Stomach (tissue), 19 donors: ENCODE measurements at places on chromosomes 7 and 10. TPM values are rescaled to one million over a fixed set of nuclear protein-coding genes. Genes with fewer than 3 reads are reported as not detected.

CLCN1 gene
- total RNA-seq: not detected

DNA sequence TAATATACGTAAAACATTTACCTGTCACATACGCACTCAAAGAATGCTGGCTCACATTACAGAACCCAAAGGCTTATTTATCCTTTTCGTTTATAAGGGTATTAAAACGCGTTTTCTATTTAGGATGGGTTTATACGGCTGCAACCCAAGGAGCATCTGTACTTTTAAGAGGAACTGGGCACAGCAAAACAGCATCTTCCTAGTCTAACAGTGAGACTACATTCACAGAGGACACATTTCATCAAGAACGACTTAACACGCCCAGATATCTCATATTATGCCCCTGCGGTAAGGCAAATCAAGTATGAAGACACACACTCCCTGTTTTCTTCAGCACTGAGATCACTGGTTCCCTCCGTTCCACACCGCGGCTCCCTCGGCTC is 533 bp upstream of the DMTF1 start:
- peak overlapping the region; percentile 98 for H3K27ac ChIP-seq
- H3K36me3 ChIP-seq: no peaks in the 10 kb centered on the region
- no peak for DNase-seq
- H3K27me3 ChIP-seq: no peaks in the 10 kb centered on the region
- H3K4me3 ChIP-seq: peak overlapping the region; percentile 74

- no peaks in the 10 kb centered on the region for H3K27me3 ChIP-seq
- H3K4me1 ChIP-seq: no peaks in the 10 kb centered on the region
- H3K4me3 ChIP-seq: no peak overlapping the region
These were observed 588.6 kb downstream of the PTPRN2 start for GRCh38 chr7:157998884-157999552.

CUL2 gene
- 11.6 TPM for total RNA-seq

DNA sequence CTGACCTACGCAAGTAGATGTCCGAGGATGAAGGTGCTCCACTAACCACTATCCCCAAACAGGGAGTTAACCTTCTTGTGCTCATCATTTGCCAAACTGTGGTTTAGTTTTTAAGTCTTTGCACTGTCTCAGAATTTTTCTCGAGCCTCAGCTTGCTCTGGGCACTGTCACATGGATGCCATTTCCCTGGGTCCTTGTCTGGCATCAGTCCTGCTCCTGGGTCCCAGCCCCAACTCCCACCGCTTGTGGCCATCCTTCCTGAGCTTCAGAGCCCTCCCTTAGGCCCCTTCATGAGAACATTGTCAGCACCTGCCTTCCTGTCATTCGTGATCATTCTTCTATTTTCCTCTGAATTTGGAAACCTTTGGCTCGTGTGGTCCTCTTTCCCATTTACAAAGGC is 33.8 kb downstream of the C10orf71 start:
- no peaks in the 10 kb centered on the region for H3K36me3 ChIP-seq
- H3K27ac ChIP-seq: no peak overlapping the region
- H3K4me1 ChIP-seq: no peaks in the 10 kb centered on the region
- DNase-seq: no peak
- H3K4me3 ChIP-seq: no peak overlapping the region
- H3K27me3 ChIP-seq: no peaks in the 10 kb centered on the region

DNA sequence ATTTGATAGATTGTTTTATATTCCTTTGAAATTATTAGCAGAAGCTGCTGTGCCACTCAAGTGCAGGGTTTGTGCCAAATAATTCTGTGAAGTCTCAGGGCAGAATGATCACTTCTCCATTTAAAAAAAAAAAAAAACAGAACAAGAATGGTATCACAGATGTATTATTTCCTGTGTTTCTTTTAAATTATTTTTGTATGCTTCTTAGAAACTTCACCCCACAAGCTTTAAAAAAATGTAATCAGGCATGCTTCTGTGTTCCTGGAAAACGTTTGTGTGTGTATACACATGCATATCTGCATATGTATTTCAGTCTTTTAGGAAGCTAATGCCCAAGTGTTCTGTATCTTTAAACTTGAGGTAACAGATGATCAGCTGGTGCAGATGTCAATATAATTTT is 6.3 kb upstream of the CD36 start:
- H3K4me1 ChIP-seq: no peaks in the 10 kb centered on the region
- no peak overlapping the region for H3K4me3 ChIP-seq
- DNase-seq: no peak
- no peaks in the 10 kb centered on the region for H3K36me3 ChIP-seq
- no peak overlapping the region for H3K27ac ChIP-seq

UCMA gene
- not detected for total RNA-seq

- no peak overlapping the region for H3K27ac ChIP-seq
- no peaks in the 10 kb centered on the region for H3K36me3 ChIP-seq
- H3K4me1 ChIP-seq: no peaks in the 10 kb centered on the region
- no peaks in the 10 kb centered on the region for H3K27me3 ChIP-seq
These were observed 489.4 kb downstream of the SEMA3D start for GRCh38 chr7:84697506-84697905.

GRCh38 chr7:73395538-73396503 is 37.8 kb upstream of the FZD9 start:
- H3K27me3 ChIP-seq: no peaks in the 10 kb centered on the region
- no peaks in the 10 kb centered on the region for H3K4me1 ChIP-seq
- DNase-seq: no peak

GRCh38 chr7:30778255-30779025 is 7.2 kb downstream of the MINDY4 start:
- H3K4me1 ChIP-seq: no peaks in the 10 kb centered on the region
- H3K27ac ChIP-seq: peak overlapping the region; percentile 79
- no peak overlapping the region for H3K4me3 ChIP-seq
- DNase-seq: no peak
- H3K36me3 ChIP-seq: peaks cover 30% of the 10 kb centered on the region

DNA sequence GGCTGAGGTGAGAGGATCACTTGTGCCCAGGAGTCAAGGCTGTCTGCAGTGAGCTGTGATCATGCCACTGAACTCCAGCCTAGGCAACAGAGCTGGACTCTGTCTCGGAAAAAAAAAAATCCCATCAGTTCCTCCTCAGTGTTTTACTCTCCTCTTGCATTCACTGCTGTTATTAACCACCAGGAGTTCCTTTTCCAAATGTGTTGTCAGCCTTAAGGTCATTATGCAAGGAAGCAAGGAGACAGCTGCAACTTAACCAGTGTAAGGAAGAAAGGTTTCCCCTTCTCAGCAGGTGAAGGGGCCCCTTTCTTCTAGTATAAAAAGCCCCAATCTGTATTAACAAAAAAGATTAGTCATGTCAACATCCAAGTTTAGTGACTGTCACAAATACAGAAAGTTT is 86.6 kb upstream of the LEP start:
- DNase-seq: no peak
- H3K27ac ChIP-seq: no peak overlapping the region
- H3K4me3 ChIP-seq: no peak overlapping the region
- peaks cover 11% of the 10 kb centered on the region for H3K27me3 ChIP-seq
- H3K4me1 ChIP-seq: no peaks in the 10 kb centered on the region
- no peaks in the 10 kb centered on the region for H3K36me3 ChIP-seq

- no peak for DNase-seq
- no peaks in the 10 kb centered on the region for H3K27me3 ChIP-seq
These were observed 36.1 kb downstream of the SGPL1 start for GRCh38 chr10:70851597-70852475.

GRCh38 chr10:22851865-22852239 is 76.0 kb upstream of the ARMC3 start:
- H3K36me3 ChIP-seq: no peaks in the 10 kb centered on the region
- no peak overlapping the region for H3K27ac ChIP-seq
- H3K4me1 ChIP-seq: peaks cover 27% of the 10 kb centered on the region
- H3K4me3 ChIP-seq: no peak overlapping the region
- H3K27me3 ChIP-seq: no peaks in the 10 kb centered on the region

GRCh38 chr7:139332697-139333359 is 8.3 kb upstream of the FMC1 start:
- no peaks in the 10 kb centered on the region for H3K4me1 ChIP-seq
- H3K4me3 ChIP-seq: no peak overlapping the region
- DNase-seq: peak; percentile 29
- no peak overlapping the region for H3K27ac ChIP-seq
- no peaks in the 10 kb centered on the region for H3K36me3 ChIP-seq

DNA sequence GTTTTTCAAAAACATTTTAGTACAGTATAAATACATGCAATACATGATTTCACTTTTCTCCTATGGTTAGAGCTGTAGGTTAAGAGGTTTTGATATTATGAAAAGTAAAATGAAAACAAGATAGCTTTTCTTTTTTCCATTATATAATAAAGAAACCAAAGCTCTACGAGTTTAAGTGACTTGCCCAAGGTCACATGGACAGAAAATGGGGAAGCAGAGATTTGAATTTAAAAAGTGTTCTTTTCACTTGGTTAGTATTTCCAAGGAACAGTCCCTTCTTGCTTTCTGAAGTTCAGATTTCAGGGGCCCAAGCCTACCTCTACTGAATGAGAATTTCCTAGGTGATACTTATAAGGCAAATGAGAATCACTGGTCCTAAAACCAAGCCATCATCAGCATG is 13.2 kb upstream of the MAP3K8 start:
- DNase-seq: no peak
- no peaks in the 10 kb centered on the region for H3K36me3 ChIP-seq
- H3K4me1 ChIP-seq: peaks cover 26% of the 10 kb centered on the region

GRCh38 chr7:139683137-139683921 is 94.5 kb downstream of the HIPK2 start:
- peaks cover 30% of the 10 kb centered on the region for H3K4me1 ChIP-seq
- H3K36me3 ChIP-seq: peaks cover 5% of the 10 kb centered on the region
- H3K4me3 ChIP-seq: no peak overlapping the region
- peak; percentile 36 for DNase-seq
- peak overlapping the region; percentile 88 for H3K27ac ChIP-seq

GRCh38 chr7:144256112-144256511 is 8.5 kb downstream of the OR2A7 start:
- no peak overlapping the region for H3K27ac ChIP-seq
- H3K4me1 ChIP-seq: no peaks in the 10 kb centered on the region
- DNase-seq: peak; percentile 2
- no peak overlapping the region for H3K4me3 ChIP-seq

KIN gene
- 51.9 TPM for total RNA-seq

DNA sequence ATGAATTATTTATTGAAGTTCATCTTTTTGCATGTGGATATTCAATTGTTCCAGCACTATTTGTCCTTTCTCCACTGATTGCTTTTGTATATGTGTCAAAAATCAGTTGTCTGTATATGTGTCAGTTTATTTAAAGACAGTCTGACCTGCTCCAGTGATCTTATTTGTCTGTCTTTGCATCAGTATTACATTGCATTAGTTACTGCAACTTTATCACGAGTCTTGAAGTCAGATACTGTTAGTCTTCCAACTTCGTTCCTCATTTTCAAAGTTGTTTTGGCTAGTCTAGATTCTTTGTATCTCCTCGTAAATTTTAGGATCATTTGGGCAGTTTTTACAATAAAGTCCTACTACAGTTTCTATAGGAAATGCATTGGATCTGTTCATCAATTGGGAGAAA is 166.4 kb downstream of the CELF2 start:
- H3K4me3 ChIP-seq: no peak overlapping the region
- H3K27me3 ChIP-seq: no peaks in the 10 kb centered on the region
- H3K4me1 ChIP-seq: peaks cover 33% of the 10 kb centered on the region
- DNase-seq: no peak
- H3K27ac ChIP-seq: no peak overlapping the region
- peaks cover 25% of the 10 kb centered on the region for H3K36me3 ChIP-seq

DNA sequence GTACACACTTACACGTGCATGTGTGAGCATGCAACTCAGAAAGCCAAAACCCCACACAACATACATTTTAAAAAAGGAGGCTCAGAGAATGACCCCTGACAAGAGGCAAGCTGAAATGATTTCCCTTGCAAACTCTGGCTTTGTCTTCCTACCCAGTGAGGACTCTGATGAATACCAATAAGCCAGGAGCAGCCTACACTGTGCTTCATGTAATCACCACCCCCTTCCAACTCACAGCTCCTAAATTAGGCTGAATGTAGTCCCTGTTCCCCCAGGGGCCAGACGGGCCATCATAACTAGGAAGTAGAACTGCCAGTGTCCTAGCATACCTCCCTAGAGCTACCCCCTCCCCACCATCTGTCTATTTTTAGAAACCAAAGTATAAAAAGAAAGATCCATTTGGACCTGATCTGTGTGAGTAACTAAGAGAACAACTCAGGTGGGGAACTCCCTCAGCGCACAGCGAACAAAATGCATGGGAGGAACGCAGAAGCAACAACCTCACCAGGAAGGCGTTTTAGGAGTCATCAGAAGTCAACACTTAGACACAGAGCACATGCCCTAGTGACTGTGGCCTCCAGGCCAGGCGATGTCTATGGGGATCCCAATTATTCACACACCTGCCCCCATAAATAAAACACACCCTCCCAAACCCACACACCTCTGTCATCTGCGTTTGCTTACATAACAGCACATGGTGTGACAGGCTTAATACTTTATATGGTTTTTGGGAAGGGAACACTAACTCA is 1.9 kb downstream of the DGKI start:
- peaks cover 11% of the 10 kb centered on the region for H3K4me1 ChIP-seq
- H3K27me3 ChIP-seq: peaks cover 66% of the 10 kb centered on the region
- no peak for DNase-seq
- H3K36me3 ChIP-seq: no peaks in the 10 kb centered on the region
- no peak overlapping the region for H3K4me3 ChIP-seq

TACR2 gene
- total RNA-seq: 77.7 TPM

GRCh38 chr7:3767917-3768777 is 467.1 kb downstream of the SDK1 start:
- H3K4me3 ChIP-seq: no peak overlapping the region
- H3K36me3 ChIP-seq: no peaks in the 10 kb centered on the region
- H3K27me3 ChIP-seq: no peaks in the 10 kb centered on the region
- no peak for DNase-seq
- no peak overlapping the region for H3K27ac ChIP-seq
- no peaks in the 10 kb centered on the region for H3K4me1 ChIP-seq

TSPAN33 gene
- 1.8 TPM for total RNA-seq

- no peak overlapping the region for H3K27ac ChIP-seq
- no peak for DNase-seq
- H3K36me3 ChIP-seq: no peaks in the 10 kb centered on the region
- peaks cover 6% of the 10 kb centered on the region for H3K4me1 ChIP-seq
- H3K27me3 ChIP-seq: no peaks in the 10 kb centered on the region
- no peak overlapping the region for H3K4me3 ChIP-seq
These were observed 38.5 kb upstream of the LRRC17 start for GRCh38 chr7:102874166-102874829.

- H3K4me1 ChIP-seq: no peaks in the 10 kb centered on the region
- DNase-seq: no peak
- no peaks in the 10 kb centered on the region for H3K36me3 ChIP-seq
- no peak overlapping the region for H3K4me3 ChIP-seq
- no peaks in the 10 kb centered on the region for H3K27me3 ChIP-seq
These were observed 482.6 kb downstream of the DNAJB6 start for GRCh38 chr7:157819455-157819807.

COL17A1 gene
- total RNA-seq: 2.9 TPM

MSMB gene
- total RNA-seq: 130 TPM
